ENCODE measurements at places on chromosomes 5 and 9.

DNA sequence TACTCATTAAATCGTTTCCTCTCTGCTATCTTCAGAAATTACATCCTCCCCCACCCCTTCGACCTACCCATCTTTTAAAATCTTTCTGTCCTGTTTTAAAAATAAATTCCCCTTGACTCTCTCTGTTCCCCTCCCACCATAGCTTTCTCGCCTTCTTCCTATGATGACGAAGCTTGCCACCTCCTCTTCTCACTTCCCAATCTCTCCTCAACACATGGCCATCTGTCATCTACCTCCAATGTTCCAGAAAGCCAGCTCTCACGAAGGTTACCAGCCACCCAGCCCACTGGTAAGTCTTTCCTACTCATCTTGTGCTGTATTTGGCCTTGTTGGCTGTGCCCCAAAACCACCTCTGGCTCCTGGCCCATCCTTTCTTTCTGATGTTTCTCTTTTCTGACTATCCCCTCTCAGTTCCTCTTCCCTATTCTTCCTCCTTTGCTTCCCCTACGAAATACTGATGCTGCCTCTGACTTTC, 346.3 kb downstream of the ENC1 start:
- peak; percentile 19 for DNase-seq

GRCh38 chr5:36666274-36666673, 59.9 kb downstream of the SLC1A3 start:
- DNase-seq: no peak

- DNase-seq: no peak
Measured at GRCh38 chr5:143976055-143976454, 164.1 kb downstream of the HMHB1 start.

GRCh38 chr9:137114220-137114612, 317 bp downstream of the DPP7 start:
- no peak for DNase-seq

GRCh38 chr5:135596157-135596763, 17.5 kb upstream of the CXCL14 start:
- DNase-seq: no peak

Data from CD4-positive, alpha-beta T cell treated with Interleukin-15 for 1 hour (primary cell).